NCI-H1092 treated with DMSO at 0.1 percent for 48 hours (cell line): ENCODE measurements at places on chromosomes 6 and 20.

- no peak for DNase-seq
Measured at GRCh38 chr6:155444120-155444917, 11.3 kb downstream of the NOX3 start.

- no peak for DNase-seq
Measured at GRCh38 chr6:39931607-39932006, 2.7 kb downstream of the MOCS1 start.

DNA sequence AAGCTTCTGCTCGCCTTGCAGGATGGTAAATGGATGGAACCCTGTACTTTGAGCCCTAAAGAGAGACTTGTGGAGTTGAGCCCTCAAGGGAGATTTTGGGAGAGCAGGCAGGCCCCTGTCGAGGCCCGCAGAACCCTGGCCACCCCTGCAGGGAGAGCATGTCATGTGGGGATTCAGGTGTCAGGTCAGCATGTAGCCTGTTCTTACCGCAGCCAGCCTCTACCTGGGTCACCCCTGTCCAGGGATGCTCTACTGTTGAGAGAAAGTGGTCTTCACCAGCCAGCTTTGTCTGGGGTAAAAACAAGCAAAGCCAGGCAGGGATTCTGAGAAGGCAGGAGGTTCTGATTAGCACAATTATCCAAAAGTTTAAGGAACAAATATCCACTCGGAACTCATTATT lies 55.6 kb upstream of the PROKR2 start:
- no peak for DNase-seq

DNA sequence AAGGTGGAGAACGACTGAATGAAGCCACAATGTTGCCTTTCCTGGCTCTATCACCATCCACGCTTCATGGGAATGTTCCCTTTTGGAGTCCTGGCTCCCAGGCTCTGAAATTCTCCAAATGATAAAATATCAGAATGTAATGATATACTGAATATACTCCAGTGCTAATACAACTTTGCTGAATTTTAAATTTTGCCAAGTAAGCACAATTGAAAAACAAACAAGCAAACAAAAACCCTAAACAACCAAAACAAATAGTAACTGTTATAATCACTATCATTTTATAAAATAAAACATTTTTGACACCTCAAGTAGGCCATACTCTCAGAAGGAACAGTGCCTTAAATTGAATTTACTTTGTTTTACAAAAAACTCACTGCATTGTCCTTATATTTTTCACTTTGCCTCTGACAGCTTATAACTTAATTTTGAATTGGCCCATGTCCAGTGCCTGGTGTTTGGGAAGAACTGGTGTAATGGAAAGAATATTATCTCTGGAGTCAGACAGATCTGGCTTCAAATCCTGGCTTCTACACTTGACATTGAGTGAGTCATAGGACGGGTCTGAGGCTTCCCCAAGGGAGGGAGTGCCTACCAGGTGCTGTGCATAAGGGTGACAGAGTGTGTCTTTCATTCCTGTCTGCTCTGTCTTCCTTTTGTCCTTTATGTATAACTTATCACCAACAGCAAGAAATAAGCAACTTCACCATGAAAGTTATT lies 698.3 kb downstream of the EPM2A start:
- no peak for DNase-seq

DNA sequence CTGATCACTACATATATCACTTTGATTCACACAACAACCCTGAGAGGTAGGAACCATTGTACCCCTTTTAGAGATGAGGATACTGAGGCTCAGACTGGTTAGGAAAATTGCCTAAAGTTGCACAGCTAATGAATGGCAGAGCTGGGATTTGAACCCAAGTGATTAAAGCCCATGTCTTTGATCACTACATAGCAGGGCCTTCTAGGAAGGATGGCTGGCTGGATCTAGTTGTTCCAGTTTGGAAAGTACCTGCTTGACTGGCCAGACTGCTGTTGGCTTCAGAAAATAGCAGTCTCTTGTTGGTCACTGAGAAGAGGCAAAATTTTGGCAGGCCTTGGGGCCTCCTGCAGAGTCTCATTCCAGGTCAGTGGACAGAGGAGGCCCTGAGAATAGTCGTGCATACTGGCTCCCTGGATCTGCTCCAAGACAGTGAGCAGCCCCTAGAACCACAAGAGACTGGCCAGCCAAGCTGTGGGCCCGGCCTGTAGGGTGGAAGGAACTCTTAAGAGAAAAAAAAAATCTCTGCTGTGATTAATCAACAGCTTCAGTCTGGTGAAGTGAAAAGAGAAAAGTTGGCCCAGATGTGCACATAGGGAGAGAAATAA lies 17.5 kb downstream of the PPARD start:
- no peak for DNase-seq

GRCh38 chr6:159724778-159725177 lies 2.5 kb upstream of the WTAP start:
- DNase-seq, result no peak

- no peak for DNase-seq
Measured at GRCh38 chr6:142838821-142839685, 105.9 kb downstream of the HIVEP2 start.

- no peak for DNase-seq
Measured at GRCh38 chr20:22672191-22672590, 87.8 kb upstream of the FOXA2 start.

DNA sequence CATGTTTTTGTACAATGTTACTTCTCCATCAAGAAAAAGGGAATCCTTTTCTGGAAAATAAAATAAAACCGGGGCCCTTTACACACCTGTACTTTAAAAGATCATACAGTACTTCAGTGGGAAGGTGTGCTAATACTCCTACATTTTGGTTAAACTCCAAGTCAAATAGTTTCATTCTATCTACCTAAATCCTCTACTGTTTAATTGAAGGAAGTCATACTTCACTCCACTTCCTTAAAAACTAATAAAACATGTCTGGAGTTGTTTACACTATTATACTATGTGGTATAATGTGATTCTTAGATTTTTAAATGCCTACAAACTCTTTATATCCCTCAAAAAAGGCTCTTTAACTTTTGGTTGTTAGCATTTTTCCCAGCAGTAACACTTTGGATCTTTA lies 18.6 kb upstream of the HBS1L start:
- no peak for DNase-seq

DNA sequence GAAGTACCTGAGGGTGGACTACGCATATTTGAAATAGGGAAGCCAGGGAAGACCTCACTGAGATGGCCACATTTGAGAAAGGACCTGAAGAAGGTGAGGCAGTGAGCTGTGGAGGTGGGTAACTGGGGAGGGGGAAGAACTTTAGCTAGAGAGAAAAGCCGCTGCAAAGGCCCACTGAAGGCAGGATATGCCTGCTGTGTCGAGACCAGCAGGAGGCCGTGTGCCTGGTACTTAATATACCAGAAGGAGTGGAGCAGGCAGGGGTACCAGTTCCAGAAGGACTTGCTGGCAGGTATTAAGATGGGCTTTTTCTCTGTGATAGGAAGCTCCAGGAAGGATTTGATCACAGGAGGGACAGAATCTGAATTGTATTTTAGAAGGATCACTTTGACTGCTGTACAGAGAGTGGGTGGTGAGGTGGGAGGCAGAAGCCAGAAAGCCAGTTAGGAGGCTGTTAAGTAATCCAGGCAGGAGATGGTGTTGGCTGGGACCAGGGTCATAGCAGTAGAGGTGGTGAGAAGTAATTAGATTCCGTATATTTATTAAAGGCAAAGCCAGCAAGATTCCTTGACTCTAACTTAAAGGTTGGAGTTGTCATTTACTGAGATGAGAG lies 54.2 kb upstream of the FANCE start:
- no peak for DNase-seq

DNA sequence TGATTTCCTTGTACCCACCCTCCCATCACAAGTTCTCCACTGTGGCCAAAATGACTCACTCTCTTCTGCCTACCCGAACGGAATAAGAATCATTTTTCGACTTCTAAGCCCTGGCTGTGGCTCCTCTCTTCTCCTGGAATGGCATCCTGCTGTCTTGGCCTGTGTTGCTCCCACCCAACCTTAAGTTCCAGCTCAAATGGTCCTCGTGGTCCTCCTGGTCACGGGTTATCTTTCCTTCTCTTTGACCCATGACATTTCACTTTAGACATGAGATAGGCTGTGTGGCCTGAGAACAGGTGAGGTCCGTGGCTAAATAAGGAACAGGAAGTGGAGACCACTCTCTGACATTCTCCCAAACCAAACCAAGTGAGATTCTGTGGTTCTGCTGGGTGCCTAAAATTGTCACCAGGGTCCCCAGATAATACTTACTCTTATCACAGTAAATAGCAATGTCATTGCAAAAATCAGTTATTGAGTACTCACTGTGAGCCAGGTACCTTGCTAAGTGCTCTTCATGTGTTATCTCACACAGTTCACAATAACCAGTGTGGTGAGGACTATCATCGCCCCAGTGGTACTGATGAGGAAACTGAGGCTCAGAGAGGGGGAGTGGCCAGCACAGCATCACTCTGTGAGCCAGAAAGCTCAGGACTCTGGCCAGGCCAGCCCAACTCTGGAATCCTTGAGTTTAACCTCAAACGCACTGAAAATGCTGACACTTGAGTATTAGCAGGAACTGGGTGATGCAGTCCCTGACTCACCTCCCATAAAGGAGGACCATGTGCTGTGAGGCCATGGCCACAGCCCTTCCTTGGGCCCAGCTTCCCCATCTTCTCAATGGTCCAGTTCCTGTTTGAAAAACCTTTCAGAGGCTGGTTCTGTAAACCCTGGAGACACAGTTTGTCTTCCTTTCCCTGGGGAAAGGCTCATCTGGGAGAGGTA lies 74.8 kb upstream of the SIRPA start:
- no peak for DNase-seq

GRCh38 chr20:14889496-14890255 lies 552.3 kb upstream of the FLRT3 start:
- no peak for DNase-seq

GRCh38 chr6:42366999-42367352 lies 84.8 kb downstream of the TRERF1 start:
- DNase-seq, result no peak

DNA sequence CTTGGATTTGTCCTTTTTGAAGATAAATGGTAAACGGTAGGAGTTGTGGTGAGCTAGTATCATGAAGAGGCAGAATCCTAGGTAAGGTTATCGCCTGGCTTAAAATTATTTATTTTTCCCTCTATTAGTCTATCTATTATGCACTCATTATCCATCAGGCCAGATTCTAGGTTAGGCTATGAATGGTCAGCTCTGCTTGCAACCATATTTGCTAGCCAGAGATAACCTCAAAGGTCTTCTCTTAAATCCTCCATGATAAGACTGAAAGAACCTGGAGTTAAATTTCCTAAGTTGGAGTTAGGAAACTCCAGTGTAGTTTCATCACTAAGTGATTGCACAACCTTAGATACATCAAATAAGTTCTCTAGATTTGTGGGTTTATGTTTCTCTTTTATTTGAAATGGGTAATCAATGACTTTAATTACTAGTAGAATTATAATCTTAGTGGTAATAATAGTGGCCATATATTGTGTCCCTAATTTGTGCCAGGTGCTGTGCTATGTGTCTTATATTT lies 302.1 kb upstream of the RUNX2 start:
- DNase-seq, result no peak

DNA sequence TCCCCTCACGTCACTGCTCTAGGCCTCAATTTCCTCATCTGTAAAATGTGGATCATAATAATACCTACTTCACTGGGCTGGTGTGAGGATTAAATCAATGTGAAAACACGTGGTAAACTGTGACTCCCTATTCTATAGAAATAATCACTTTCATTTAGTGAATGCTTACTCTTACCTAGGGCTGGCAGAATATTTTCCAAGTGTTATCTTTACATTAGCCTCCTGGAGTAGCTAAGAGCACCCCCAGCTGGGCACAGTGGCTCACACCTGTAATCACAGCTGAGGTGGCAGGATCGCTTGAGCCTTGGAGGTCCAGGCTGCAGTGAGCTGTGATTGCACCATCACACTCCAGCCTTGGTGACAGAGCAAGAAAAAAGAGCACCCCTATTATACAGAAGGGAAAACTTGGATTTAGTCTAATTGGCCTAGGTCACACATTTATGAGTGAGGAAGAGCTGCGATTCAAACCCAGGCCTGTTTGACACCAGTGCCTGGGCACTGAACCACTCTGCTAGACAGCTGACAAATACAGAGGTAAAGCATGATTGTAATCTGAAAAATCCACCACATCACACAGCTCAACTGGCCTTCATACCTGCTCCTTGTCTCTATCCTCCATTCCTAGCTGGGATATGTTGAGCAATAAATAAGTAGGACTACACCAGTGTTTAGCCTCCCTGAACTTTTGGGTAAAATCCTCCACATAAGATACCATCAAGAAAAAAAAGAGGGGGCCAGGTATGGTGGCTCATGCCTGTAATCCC lies 1.4 kb upstream of the SNTA1 start:
- DNase-seq, result no peak

DNA sequence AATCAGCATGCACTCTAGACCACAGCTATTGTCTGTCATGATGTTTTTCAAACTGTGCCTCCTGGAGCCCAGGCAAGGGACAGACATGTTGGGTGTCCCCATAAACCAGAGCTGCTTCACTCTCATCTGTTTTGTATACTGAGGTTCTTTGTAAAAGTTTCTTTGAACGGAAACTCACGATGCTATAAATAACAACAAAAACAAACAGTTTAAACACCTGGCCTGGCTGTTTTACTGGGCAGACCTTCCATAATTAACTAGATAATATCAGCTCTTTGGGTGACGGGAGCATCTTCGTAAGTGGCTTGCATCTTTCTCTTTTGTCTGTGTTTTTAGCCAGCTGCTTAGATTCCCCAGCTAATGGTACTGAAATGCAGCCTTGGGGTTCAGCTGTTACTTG lies 190.3 kb downstream of the ZDHHC14 start:
- DNase-seq, result no peak

GRCh38 chr6:91243436-91243835 lies 656.6 kb upstream of the MAP3K7 start:
- DNase-seq, result no peak

DNA sequence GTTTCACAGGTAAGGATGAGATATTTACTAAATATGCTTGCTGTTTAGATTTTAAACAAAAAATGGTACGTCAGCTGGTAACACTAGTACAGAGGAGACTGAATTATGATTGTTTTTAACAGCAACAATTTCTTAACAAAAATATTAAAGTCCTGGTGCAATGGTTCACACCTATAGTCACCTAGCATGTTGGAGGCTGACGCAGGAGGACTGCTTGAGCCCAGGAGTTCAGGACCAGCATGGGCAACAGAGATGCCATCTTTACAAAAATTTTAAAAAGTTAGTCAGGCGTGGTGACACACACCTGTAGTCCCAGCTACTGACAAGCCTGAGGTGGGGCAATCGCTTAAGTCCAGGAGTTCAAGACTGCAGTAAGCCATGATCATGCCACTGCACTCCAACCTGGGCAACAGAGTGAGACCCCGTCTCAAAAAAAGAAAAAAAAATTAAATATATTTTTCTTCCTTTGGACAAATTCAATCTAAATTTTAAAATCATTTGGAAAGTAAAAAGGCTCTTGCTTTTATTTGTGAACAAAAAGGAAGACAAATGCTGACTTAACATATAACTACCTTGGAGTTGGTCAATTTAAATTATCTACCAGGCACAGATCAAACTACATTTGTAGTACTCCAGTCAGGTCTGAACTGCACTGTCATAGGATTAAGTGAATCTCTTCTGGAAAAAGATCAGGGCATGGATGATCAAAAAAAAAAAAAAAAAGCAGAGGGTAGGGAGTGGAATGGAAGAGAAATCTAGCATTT lies 38.2 kb upstream of the RUNX2 start:
- DNase-seq, result no peak

- DNase-seq, result no peak
Measured at GRCh38 chr6:11236076-11236750, 3.7 kb upstream of the NEDD9 start.

- DNase-seq, result no peak
Measured at GRCh38 chr20:3297079-3297378, 58.0 kb upstream of the SLC4A11 start.

GRCh38 chr20:42610070-42610469 lies 579.6 kb downstream of the PTPRT start:
- no peak for DNase-seq
